ENCODE measurements at places on chromosomes 7 and 10.

GRCh38 chr10:63628526-63629362 lies 107.5 kb downstream of the REEP3 start:
- no peak for DNase-seq

DNA sequence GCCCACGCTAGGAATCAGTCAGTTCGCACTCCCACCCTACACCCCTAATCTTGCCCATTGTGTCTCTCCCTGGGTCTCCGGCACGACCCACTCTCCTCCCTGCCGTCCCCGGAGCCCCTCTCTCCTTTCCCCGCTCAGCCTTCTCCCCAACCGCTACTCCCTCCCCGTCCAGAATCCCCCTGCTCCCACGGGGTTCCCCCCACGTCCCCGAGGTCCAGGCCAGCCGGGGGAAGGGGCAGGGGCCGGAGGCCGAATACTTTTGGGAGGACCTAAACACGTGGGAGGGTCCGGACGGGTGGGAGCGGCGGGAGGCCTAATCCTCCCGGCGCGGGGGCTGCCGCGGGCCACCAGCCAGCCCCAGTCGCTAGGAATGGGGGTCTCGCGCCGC lies 560 bp downstream of the RARRES2 start:
- no peak for DNase-seq

DNA sequence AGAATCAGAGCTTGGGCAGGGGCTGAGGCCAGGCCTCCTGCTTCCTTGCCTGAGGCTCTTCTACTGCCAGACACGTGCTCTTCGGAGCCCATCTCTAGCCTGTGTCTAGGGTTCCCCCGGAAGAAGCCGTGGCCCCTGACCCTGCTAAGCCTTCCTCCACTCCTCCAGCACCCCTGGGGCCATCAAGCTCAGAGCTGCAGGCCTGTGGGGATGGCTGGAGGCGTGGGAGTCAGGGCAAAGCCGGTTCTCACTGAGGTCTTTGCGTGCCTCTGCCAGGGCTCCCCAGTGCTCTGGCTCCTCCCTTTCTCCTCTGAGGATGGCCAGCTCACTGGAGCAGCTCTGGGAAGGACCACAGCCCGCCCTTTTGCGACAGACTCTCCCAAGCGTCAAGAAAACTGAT lies 34.4 kb downstream of the GHRHR start:
- peak; percentile 38 for DNase-seq

GRCh38 chr10:71726580-71727104 lies 7.1 kb upstream of the C10orf105 start:
- DNase-seq = no peak

DNA sequence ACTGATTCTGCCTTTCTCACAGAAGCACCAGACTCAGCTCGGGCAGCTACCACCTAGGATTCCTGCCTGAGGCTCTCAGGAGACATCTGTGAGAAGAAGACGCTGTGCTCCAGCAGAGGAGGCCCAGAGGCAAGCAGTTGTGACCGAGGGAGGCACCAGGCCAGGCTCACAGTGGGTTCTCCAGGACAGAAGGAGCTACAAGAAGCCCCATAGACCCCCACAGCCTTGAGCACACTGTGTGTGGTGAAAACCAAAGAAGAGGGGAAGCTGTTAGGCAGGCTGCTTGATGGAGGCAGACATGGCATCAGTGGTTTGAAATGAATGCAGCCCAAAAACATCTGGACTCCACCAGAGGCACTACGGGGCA lies 198.8 kb downstream of the GRID1 start:
- no peak for DNase-seq

GRCh38 chr10:119407254-119407777 lies 135.2 kb downstream of the RGS10 start:
- DNase-seq = no peak

DNA sequence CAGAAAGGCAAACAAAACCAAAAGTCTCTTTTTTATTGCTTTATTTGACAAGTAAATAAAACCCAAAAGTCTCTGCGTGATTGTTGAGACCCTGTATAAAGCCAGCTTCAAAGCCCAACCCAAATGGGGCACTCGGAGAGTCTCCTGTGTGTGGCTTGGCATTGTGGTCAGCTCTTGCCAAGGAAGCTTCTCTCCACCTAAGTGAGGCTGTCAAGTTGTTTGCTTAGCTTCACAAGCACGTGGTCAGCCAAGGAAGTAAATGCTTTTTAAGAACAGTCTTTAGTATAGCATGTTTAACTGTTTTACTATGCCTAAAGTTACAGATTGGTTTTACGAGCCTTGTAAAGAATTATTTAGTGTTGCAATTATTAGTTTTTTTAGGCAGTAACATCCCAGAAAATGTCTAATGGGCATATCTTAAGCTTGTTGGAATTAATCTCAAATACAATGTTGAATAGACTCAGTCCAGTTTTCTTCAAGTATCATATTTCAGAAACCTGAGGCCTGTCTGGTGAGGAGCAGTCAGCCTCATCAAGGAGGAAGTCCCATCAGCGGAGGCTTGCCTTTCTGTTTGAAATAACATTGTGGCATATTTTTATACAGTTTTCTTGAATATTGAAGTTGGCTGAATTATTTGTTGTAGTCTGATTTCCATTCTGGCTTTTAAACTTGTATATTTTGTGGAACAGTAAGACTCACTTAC lies 144.3 kb downstream of the ANKRD30A start:
- DNase-seq = no peak

GRCh38 chr10:12541446-12542067 lies 192.2 kb downstream of the CAMK1D start:
- no peak for DNase-seq

DNA sequence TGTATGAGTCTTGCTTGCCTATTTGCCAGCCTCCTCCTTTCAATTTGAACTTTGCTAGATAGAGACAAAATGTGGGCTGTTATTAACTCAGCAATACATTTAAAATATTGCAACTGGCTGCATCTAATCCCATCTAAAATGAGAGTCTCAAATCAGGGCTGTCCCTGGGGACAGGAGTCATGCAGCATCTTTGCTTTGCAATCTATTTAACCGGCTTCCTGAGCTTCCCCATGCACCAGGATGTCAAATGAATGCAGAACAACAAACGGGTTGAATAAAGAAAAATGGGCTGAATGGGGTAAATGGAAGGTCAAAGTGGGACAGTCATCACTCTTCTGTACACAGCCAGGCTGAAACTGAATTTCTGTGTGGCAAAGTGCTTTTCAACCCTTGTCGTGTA lies 89.2 kb downstream of the AOAH start:
- DNase-seq = no peak

DNA sequence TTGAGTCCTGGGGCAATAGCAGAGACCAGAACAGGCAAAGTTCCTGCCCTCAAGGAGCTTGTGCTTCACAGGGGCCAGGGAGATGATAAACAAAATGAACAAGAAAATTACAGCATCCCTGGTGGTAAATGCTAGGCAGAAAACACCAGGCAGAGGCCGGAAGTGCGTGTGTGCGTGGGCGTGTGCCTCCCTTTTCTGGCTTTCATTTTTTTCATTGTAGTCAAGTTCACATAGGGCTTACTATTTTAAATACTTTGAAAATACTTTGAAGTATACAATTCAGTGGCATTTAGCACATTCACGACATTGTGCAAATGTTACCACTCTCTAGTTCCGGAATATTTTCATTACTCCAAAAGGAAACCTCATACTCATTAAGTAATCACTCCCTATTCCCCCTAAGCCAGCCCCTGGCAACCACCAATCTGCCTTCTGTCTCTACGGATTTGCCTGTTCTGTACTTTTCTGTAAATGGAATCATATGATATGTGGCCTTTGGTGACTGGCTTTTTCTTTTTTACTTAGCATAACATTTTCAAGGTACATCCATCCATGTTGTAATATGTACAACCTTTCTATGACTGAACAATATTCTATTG lies 88.1 kb upstream of the PDCD4 start:
- DNase-seq = no peak

DNA sequence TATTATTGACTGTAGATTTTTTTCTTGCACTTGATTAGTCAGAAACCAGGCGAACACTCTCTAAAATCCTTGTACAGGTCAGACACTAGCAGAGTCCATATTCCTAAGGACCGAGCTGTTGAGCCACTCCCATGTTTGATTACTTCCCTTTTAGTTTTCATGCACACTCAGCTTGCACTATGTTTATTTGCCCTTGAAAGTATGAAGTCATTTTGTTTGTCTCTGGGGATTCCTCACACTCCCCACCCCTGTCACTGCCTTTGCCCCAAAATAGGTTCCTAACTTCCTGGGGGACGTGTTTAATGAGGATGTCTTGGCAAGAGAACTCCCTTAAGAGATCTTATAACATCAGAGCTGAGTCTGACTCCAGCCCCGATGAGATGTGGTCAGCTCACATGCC lies 182.1 kb downstream of the EVX1 start:
- DNase-seq = no peak

- no peak for DNase-seq
These were observed 13.4 kb downstream of the NOD1 start for GRCh38 chr7:30465046-30465810.

GRCh38 chr7:112422842-112423496 lies 27.3 kb upstream of the IFRD1 start:
- peak; percentile 68 for DNase-seq

GRCh38 chr7:80386686-80387085 lies 125.2 kb downstream of the GNAT3 start:
- DNase-seq = no peak

GRCh38 chr7:41977661-41978060 lies 259.3 kb downstream of the GLI3 start:
- no peak for DNase-seq

GRCh38 chr10:113463083-113463482 lies 89.8 kb upstream of the HABP2 start:
- DNase-seq = no peak

- DNase-seq = no peak
These were observed 63.3 kb downstream of the GSAP start for GRCh38 chr7:77352665-77353406.

GRCh38 chr10:27038168-27038567 lies 62.1 kb downstream of the ANKRD26 start:
- DNase-seq = no peak

DNA sequence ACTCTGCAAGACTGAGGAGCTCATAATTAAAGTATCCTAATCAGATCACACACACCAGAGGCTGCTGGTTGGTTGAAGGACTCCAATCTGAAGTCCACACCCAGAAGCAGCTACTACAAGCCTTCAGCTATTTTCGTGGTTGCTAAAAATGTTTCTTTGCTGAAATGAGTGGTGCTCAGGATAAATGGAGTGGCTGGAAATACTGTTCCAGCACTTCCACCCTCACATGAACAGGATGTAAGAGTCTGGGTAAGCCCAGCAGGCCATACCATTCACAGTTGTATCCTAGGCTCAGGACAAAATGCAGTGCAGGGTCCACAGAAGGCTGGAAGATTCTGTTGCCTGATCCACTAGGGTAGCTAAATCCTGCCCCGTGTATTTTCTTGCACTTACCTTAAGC lies 34.1 kb downstream of the AFAP1L2 start:
- DNase-seq = no peak

All from brain pericyte (primary cell).